Stimulated activated CD4-positive, alpha-beta T cell treated with anti-CD3 and anti-CD28 coated beads, TNF-alpha, amount 100 ng/mL, for 24 hours (primary cell): ENCODE measurements at places on chromosomes 7 and 10.

DNA sequence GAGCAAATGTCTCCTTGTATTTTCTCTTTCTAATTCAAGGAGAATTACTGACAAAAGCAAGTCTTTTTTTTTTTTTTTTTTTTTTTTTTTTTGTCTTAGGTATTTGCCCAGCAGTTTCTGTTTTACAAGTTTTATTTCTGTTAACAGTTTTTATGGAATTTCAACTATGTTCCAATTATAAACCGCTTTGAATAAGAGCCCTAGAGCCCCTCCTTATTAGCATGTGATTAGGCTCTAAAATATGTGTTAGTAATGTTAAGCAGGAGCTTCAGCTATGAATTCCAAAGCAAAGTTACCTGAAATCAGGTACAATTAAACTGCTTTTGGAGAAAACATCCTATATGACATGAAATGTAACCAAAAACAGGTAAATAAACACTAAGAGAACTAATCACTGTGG lies 997.0 kb upstream of the POT1 start:
- DNase-seq, result no peak

DNA sequence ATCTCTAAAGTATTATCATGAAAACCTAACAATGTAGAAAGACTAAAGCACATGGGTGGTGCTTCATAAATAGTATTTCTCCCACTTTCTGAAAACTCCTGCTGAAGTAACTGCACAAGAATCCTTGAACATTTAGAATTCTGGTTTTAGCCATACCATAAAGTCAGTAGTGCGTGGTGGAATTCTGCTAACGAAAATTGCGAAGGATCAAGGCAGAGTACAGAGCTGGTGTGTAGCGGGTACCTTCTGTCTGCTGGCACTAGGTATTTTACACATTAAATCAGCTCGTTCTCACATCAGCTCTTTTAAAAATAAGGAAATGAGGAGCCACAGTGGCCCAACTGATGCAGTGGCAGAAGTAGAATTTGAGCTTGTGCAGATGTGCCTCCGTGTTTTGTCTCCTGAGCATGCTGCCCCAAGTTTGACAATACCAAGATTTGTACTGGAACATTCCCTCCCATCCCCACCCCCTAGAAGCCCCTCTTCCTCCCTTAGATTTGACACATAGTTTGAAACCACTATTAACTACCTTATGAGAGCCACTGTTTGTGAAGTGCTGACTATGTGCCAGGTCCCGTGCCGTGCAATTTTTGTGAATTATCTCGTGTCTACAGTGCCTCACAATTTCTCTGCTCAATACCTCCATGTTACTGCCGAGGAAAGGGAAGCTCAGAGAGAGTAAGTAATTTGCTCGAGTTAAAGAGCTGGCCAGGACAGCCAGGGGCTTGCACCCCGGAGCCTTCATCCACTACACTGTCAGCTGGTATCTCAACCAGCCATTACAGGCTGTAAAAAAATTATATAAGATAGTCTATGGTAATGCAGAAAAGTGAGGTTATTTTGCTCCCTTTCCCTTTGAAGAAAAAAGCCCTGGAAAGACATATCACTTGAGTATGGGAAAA lies 66.9 kb downstream of the EGFR start:
- DNase-seq, result no peak

DNA sequence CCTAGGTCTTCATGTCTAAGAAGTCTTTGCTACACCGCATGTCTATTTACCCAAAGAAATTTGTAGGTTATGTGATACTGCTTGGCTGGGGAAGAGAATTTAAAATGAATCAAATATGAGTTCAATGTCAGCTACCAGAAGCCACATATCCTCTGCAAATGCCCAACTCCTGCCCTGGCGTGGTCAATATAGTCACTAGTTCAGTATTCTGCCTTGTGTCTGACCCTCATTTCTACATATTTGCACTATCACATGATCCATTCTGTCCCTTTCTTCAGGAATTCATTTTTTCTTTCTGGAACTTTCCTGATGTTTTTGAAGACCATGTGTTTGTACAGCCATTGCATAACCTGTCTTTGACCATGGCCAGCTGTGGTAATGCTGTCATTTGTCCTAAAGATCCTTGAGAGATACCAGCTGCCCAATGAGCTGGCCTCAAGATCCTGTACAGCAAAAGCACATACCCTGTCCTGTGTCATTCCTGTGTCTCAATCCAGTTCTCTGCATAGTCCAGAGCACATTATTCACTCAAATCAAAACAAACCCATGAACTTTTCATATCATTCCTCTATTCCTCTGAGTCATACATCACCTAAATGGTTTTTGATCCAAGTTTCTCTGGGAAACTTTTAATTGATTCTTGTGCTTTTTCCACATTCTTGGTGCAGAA lies 524.5 kb downstream of the PARD3 start:
- no peak for DNase-seq

DNA sequence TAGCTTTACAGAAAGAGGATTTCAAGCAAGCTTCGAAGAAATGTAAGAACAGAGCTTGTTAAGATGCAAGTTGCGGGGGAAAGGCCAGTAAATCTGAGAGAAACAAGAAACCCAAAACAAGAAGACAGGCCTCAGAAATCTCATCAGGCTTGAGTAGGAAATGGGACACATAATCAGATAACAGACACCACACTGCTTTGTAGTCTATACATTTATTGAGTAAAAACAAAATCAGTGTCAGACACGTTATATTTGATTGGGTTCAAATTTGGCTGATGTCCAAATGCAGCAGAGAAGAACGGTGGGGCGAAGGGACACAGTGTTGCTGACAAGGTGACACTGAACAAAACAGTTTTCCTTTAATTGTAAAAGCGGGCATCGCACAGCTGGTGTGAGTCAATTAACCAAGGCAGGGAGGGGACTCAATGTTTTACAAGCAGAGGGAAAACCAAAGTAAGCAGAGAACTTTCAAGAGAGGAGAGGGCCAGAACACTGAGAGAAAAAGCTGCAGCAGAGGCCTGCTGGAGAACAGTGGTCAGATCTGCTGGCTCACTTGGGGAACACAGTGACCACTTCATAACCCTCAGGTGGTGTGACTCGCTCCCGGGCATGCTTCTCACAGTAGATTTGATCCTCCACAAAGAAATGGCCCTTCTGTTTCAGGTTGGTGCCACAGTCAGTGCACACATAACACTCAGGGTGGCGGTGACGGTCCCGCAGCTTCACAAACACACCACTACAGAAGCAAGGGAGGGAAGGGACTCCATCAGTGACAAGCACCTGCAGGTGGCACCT lies 43.5 kb downstream of the ACSM6 start:
- DNase-seq, result no peak

DNA sequence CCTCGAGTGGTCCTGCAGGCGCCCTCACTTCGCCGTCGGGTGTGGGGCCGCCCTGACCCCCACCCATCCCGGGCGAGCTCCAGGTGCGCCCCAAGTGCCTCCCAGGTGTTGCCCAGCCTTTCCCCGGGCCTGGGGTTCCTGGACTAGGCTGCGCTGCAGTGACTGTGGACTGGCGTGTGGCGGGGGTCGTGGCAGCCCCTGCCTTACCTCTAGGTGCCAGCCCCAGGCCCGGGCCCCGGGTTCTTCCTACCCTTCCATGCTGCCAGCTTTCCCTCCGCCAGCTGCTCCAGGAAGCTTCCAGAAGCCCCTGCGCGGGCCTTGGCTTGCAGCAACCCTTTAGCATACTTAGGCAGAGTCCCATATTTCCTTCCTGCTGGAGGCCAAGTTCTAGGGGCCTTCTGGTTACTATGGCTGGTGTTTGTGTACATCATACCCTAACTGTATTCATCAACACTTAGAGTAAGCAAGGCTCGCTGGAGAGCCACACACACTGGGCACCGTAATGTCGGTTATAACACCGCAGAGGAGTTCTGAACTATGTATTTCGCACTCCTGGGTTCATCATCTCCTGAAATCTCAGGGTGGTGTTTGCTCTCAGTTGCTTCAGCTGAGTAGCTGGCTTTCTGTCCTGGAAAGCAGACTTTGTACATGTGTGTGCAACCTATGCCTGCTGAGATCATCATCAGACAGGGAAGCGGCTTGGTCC lies 471 bp downstream of the MGMT start:
- no peak for DNase-seq

GRCh38 chr7:25752967-25753791 lies 398.8 kb upstream of the NFE2L3 start:
- DNase-seq, result no peak

DNA sequence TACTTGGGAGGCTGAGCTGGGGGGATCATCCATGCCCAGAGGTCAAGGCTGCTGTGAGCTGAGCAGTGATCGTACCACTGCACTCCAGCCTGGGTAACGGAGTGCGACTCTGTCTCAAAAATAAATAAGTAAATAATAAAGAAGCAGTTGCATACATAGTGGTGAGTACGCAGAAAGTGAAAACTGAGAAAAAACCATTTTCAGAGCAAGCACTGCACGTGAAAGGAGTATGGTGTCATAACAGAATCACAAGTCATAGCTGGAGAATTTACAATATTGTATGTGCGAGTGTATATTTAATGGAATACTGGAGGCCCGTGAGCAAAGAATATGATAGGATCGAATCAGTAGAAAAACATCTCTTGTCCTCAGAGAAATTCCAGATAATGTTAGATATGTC lies 22.3 kb downstream of the KIAA1217 start:
- DNase-seq, result no peak

GRCh38 chr10:78524342-78524741 lies 490.7 kb downstream of the RPS24 start:
- no peak for DNase-seq

- DNase-seq, result no peak
Observed at GRCh38 chr7:131462059-131462458, 94.4 kb downstream of the PODXL start.

DNA sequence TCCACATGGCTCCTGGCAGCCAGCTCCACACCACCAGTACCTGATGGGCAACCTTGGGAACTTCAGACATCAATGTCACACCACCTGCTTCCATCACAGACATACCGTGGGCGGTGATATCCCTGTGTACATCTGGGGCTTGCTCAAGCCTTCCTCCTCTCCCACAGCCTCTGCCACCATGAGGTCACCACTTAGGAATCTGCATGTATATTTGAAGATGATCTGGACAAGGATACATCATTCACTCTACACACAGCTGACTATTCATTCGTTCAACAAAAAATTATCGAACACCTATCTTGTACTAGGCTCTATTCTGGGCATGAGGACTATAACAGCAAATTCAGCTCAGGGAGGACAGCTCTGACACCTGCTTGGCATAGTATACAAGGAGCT lies 6.8 kb downstream of the DLG5 start:
- DNase-seq, result no peak

DNA sequence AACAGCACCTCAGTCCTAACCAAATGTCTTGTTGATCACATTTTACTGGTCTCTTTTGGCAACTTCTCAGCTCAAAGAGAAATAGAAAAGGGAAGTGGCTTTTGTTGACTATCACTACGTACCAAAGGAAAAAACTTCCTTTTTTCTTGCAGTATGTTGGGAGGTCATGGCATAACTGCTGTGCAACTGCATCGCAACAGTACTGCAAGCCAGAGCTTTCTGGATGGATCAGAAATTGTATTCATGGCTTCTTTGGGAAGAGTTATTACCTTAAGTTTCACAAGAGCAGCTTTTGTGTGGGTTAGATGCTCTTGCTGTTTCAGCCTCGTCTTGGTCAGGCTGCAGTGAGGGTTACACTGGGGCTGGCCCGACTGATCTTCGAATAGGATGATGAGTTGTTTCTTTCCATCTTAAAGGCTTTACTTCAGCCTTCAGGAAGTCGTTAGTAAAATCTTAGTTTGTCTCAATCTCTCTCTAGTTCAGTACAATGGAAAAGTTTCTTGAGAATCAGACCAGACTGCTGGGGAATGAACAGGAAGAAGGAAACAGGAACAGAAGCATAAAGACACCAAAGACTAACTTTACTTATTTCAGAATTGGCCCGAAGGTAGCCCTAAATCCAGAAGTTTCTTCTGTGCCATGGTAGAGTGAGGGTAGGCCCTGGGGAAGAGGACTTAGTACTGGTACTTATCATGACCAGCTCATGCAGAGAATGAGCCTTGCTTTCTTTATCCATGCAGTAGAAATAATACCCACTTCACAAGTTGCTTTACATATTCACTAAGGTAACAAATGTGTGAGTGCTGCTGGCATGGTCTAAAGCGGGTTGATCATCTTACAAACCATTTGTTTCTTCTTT lies 153.6 kb downstream of the CELF2 start:
- DNase-seq, result peak; percentile 59

DNA sequence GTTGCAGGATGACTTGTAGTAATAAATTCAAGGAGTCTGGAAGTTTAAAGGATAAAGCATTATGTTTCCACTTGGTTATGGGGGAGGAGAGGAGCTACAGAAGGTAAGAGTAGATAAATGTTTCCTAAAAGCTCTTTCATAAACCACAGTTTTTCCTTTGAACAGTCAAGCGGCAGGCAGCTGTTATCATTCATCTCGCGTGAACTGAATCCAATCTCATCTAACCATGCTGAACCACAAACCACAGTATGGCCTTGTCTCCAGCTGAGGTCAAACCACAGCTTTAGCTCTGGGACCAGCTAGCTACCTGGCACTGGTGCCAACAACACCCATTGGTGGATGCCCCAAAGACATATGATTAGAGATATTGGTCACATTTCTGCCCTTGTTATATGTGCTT lies 63.3 kb downstream of the NOC3L start:
- DNase-seq, result no peak

GRCh38 chr10:57830877-57831560 lies 436.7 kb downstream of the IPMK start:
- no peak for DNase-seq

DNA sequence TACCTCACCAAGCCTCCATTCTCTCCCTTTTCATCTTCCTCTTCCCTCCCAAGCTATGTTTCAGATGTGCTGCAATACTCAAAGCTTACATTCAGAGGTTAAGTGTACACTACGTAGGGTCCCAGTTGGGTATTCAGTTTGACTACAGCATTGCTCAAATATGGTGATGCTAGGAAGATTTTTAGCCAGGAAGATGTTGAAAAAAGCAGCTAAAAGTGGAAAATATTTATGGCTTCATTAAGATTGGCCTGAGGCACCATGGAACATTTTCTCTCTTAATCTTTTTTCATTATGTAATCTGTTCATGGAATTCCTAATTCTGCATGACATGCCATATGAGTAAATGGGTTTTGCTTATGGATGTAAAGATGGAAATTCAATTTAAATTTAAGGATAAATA lies 72.0 kb upstream of the ABCB5 start:
- no peak for DNase-seq

DNA sequence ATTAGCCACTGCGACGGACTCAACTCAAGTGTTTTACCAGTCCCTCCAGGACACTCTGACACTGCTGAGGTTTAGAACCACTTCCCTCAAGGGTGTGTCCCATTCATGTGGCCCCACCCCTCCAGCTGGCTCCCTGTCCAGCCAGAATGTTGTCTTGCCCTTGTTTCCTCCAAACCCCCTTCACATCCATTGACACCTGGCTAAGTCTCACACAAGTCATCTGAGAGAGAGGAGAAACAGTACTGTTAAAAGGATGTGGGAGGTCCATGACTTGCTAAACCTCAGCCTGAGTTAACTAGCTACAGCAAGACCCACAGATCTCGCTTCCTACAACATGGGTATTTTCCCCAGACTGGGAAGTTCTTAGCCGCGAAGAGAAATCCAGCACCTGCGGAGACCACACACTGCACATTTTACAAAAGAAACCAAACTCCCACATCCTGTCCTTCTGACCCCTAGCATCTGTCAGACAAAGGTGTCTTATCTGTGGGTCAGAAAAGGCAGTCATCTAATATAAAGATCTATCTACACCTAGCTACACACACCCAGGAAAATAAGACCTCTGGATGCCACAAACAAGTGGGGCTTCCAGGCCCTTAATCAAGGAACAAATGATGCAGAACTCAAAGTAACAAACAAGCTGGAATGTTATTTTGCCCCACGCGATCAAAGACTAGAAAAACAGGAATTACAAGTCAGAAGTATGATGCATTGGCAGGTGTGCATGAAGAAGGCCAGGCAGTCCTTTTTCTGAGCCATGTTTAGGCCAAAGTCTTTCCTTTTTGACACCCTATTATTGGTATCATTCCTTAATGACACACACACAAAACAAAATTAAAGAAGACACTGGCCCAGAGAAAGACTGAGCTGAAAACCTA lies 13.9 kb downstream of the OSBPL3 start:
- DNase-seq, result no peak
